ENCODE measurements at places on chromosomes 3 and 15.

DNA sequence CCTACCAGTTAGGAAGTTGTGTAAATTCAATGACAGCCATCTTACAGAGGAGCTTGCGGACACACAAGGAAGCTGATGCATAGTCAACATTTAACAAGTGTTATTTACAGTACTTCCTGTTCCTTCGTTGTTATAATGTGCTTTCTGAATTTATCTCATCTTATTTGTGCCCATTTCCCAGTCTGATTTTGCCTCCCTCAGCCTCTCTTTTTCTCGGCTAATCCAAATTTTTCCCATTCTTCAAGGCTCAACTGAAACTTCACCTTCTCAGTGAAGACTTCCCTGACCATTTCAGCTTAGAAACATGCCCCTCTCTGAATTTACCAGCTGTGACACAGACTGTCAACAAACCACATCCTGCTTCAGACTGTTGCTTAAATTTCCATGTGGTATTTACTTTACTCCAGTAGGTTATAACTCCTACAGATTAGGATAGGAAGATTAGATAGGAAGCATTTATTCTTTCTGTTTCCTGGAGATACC, 55.7 kb upstream of the CP start:
- peak; percentile 70 for ATAC-seq

DNA sequence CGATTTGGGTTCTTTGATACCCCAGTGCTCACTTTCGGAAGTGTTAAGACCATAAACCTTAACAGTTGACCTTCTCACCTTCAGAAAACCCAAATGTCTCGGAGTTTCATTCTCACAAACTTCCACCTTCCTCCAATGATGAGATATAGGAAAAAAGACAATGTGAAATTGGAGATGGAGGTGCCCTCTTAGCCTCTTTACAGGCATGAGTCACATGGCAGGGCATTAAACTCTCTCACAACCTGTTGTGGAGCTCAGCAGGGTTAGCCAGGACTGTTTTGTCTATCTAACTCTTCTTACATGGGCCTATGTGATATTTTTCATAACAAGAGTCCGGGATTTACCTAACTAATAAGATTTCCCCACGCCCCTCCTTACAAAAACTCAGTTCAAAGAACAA, 10.7 kb downstream of the AGTR1 start:
- no peak for ATAC-seq

DNA sequence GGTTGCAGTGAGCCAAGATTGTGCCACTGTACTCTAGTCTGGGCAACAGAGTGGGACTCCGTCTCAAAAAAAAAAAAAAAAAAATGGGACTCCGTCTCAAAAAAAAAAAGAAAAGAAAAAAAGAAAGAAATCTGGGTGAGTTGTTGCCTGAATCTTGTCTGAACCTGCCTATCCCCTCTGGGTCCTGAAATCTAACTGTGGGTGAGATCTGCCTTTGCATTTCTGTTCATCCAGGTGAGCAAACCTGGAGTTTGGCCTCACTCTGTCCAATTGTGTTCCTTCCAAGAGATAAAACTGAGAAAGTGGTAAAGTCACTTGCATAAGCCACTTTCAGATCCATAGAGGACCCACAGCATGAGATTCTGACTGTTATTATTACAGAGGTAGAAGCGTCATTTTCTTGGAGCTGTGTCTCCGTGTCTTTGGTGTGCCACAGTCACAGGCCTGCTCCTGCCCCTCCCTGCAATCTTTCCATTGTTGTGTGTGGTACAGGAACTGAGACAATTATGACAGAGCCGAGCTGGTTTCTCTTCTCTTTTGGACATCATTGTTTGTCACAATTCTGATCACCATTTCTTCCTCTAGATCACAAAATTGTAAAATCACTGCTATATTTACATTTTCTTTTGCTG, 235.9 kb downstream of the LPP start:
- ATAC-seq, result peak; percentile 97

GRCh38 chr3:100370756-100371155, 30.1 kb downstream of the TOMM70 start:
- ATAC-seq, result no peak

- ATAC-seq, result no peak
Observed at GRCh38 chr3:172397716-172398405, 50.4 kb downstream of the GHSR start.

DNA sequence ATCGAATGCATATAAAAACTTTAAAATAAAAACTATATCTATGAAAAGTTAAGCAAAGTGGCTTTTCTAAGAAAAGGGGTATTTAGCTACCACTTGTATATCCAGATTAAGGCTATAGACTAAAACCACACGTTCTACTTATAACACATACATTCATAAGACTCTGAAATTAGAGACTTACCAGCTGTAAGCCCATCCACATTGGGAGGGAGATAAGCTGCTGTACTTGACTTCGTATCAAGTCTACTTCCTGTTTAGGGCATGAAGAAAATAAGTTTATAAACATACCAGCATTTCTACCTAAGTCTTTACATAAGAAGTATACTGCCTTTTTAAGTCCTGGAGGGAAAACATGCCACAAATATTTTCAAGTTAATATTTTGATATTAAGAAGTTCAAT, 27.7 kb downstream of the AQR start:
- no peak for ATAC-seq

DNA sequence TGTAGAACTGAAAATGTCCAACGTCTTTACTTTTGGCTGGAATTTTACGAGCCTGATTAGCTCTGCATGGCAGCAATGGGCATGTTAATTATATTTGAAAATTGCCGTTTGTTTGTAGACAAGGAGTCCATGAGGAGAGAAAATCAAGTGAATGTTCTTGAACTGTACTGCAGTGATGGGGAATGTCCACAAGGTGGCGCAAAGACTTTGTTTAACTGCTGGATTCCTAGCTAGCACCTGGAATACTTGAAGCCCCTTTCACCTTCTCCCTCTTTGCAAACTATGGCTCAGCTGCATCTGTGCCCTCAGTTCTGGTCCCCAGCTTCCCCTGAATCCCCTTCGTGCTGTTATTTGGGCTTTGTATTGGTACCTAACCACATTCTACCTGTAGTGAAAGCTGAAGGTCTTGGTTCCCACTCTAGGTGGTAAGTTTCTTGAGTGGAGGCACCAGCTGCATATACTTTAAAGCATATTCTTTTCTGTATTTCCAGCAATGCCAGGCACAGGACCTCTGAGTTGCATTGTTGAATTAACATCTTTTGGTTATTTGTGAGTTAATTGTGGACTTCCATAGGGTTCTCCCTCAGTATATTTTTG, 25.3 kb downstream of the EXOG start:
- peak; percentile 40 for ATAC-seq

DNA sequence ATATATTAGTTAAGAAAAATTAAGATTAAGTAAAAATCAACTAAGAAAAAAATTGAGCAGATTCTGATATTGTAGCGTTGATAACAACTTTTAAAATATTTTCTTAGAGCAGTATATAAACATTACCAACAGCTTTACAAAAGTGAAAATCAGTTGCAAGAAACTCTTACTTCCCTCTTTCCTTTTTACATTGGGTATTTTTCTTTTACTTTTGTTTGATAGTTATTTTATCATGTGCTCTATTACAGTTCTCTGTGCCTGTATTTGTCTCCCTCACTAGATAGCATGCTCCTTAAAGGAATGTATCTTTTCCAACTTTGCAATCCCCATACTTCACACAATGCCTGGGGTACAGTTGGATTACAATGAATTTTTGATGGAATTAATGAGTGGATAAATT, 87.5 kb upstream of the P3H2 start:
- no peak for ATAC-seq

DNA sequence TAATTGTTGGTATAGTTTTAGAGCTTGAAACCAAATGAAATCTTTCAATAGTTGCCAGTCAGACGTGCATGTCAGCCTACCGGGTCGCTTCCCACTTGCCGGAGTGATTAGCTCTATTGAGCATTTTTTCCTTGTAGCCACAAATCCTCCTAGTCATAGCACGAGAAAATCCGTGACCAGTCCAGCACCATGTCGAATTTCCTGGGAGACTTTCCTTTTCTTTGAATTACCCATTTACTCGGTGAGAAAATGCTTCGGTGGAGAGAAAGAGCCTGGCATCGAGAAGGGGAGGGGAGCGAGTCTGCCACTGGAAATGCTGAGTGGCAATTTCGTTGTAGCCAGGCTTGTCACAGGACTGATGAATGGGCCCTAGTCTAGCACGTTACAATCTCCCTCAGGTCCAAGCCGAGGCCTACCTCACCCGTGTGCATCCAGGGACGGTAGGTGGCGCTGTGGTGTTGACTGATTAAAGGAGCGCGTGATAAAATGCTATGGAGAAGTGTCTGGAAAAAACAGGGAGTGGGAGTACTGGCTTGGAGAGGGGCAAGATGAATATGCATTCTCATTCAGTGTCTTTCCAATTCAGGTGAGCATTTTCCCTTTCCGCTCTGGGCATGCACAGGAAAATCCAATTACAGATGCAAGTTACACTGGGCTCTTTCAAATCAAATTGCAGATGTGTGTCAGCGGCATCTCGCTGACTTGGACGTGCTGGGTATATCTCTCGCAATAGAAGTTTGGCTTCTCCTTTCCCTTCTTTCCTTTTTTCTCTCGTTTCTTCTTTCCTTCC, 238.8 kb downstream of the EDEM1 start:
- ATAC-seq, result peak; percentile 83
